ENCODE measurements at places on chromosomes 2 and 18. TPM values are rescaled to one million over a fixed set of nuclear protein-coding genes. Genes with fewer than 3 reads are reported as not detected.
A peak's percentile ranks its signal among the peaks of the same experiment; 100 is the strongest.

- H3K4me1 ChIP-seq, result no peaks in the 10 kb centered on the region
These were observed 648.1 kb downstream of the CPS1 start for GRCh38 chr2:211204456-211204855.

- H3K4me3 ChIP-seq, result no peak overlapping the region
- no peak overlapping the region for H3K27ac ChIP-seq
- no peaks in the 10 kb centered on the region for H3K36me3 ChIP-seq
- no peaks in the 10 kb centered on the region for H3K4me1 ChIP-seq
These were observed 281.9 kb upstream of the CDH7 start for GRCh38 chr18:65468881-65469280.

GRCh38 chr2:85702172-85702571 lies 8.0 kb downstream of the GNLY start:
- no peak for DNase-seq
- no peaks in the 10 kb centered on the region for H3K27me3 ChIP-seq
- H3K4me1 ChIP-seq, result peaks cover 20% of the 10 kb centered on the region
- H3K36me3 ChIP-seq, result no peaks in the 10 kb centered on the region
- H3K4me3 ChIP-seq, result no peak overlapping the region

GRCh38 chr18:60962625-60963024 lies 370.6 kb upstream of the CDH20 start:
- H3K4me3 ChIP-seq, result no peak overlapping the region
- H3K27ac ChIP-seq, result no peak overlapping the region
- H3K36me3 ChIP-seq, result no peaks in the 10 kb centered on the region
- H3K4me1 ChIP-seq, result no peaks in the 10 kb centered on the region
- H3K27me3 ChIP-seq, result no peaks in the 10 kb centered on the region
- DNase-seq, result no peak

- no peaks in the 10 kb centered on the region for H3K27me3 ChIP-seq
- DNase-seq, result peak; percentile 63
- peaks cover 43% of the 10 kb centered on the region for H3K4me1 ChIP-seq
- no peaks in the 10 kb centered on the region for H3K36me3 ChIP-seq
- no peak overlapping the region for H3K4me3 ChIP-seq
These were observed 35.1 kb upstream of the RTN4 start for GRCh38 chr2:55085113-55086040.

DNA sequence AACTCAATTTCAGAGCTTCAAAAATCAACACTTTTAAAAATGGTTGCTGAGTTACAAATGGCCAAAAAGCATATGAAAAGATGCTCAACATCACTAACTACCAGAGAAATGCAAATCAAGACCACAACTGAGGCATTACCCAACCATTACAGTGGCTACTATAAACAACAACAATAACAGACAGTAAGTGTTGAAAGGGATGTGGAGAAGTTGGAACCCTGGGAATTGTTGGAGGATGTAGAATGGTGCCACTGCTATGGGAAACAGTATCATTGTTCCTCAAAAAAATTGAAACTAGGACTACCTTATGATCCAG lies 173.3 kb upstream of the SPRED2 start:
- H3K36me3 ChIP-seq, result no peaks in the 10 kb centered on the region
- no peak overlapping the region for H3K4me3 ChIP-seq
- no peak for DNase-seq
- peaks cover 8% of the 10 kb centered on the region for H3K27me3 ChIP-seq
- no peak overlapping the region for H3K27ac ChIP-seq

DNA sequence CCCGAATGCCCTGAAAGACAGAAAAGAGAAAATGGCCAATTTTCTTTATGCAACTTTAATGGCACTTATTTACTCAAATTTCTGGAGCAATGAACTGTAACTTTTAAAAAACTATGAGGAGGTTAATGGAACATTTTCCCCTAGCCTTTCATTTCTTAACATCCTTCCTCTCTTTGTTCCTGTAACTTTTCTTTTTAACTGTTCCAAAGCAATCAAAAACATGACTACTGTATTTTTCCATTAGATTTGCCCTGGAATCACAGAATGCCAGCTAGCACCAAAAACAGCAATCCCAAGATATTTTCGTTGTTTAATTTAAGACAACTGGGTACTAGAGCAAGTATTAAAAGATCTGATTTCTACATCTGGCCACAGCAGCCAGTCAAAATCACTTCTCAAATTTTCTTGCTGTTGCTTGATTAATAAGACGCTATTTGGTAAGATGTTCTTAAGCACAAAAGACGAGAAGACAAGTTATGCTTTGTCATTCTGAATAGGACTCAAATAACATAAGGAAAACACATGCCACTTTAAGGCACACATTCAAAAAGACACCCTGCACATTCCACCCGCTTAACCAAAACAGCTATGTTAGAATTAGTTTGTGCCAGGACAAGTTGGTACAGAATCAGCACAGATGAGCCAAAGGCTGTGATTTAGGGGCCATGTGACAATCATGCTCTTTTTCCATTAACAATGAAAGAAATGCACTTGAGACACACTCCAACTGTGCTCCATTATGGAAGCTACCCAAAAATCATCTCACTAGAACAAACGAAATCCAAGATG lies 3.6 kb downstream of the STARD7 start:
- no peak for DNase-seq
- no peak overlapping the region for H3K4me3 ChIP-seq
- H3K4me1 ChIP-seq, result peaks cover 28% of the 10 kb centered on the region

Gene ALPG
- total RNA-seq, result 1.0 TPM

Gene VAMP5
- total RNA-seq, result 18.5 TPM

Gene TGIF1
- total RNA-seq, result 65.3 TPM

Measured in lung (tissue), 17 donors.